ENCODE measurements at places on chromosomes 5 and 9.

GRCh38 chr9:96551403-96551802 is 68.2 kb downstream of the CDC14B start:
- no peak for DNase-seq

DNA sequence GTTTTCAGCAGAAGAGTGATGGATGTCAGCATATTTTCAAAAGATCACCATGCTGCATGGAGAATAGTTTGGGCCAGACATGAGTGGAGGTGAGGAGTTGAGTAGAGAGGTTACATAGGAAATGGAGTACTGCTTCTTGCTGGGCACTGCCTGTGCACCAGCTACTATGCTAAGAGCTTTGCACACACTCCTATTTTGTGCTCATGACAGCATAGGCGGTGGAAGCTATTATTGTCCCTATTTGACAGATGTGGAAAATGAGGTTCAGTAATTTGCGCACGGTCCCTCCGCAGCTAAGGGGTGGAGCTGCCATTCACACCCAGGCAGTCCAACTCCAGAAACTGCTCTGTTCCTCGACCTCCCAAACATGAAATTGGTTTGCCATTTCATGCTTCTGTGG is 67.8 kb downstream of the ENTREP1 start:
- DNase-seq = no peak

DNA sequence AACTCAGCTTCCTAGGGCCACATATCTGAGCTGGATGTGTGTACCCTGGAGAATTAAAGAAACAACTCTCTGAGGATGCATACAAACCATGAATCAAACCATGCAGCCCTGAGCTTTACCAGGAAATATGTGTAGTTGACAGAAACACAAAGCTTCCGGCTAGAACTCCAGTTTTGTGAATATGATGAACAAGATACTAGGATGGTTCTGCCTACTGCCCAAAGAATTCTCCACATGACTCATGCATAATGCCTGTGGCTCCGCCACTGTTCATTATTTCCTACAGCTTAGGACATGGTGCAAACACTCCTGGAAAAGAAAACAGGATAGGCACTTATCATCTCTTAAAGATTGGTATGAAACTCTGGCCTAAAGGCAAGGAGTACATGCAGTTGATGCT is 343.4 kb downstream of the DNAH5 start:
- peak; percentile 18 for DNase-seq

DNA sequence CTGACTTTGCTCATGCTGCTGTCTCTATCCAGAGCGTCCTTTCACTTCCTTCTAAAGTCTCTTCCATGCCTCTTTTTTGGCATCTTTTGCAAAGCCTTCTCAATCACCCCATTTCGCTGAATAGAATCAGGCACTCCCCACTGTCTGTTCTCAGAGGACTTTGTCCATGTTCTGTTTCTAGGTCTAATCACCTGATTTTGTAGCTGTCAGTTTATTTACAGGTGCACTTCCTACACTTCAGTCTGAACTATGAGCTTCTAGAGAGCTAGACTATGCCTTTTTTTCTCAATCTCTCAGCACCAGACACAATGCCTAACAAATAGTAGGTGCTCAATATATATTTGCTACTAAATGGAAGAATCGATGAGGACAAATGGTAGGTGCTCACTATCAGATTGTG is 29.9 kb downstream of the TLR4 start:
- no peak for DNase-seq

- DNase-seq = no peak
These were observed 638.0 kb downstream of the IRX1 start for GRCh38 chr5:4233671-4234070.

DNA sequence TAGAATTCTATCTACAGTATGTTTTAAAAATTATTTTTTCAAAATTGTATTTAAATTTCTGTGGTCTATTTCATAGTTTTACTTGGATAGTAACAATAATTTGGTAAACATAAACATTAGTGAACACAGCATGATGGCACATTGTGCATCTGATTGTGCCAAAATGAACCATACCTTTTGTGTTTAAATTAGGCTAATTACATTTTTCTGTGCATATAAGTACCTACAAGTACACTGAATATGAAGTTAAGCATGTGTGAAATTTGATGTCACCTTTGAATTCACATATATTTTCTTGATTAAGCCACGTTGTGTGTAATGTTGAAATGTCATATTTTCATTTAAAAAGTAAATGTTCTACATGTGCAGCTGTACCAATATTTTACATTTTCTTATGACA is 13.4 kb downstream of the PBX3 start:
- no peak for DNase-seq

DNA sequence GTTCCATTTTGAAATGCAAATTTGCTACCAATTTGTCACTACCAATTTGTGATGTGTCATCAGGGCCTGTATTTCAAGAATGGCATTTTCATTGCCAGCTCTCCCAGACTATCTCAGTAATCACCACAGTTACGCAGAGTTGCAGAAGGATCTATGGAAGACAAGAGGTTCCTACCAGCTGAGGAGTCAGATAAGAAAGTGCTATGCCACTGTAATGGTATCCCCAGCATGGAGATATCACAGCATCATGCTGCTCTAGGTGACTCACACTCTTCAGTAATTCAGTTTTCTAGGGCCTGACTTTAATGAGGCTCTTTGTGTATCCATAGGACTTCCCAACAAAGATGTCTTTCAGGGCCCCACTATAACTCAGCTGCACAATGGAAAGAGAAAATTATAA is 490.3 kb downstream of the ARHGEF28 start:
- no peak for DNase-seq

GRCh38 chr5:132767150-132767549 is 9.9 kb downstream of the SEPTIN8 start:
- no peak for DNase-seq

GRCh38 chr9:134553061-134553891 is 88.3 kb upstream of the COL5A1 start:
- DNase-seq = no peak

GRCh38 chr9:19470567-19470966 is 61.8 kb downstream of the ACER2 start:
- DNase-seq = no peak

DNA sequence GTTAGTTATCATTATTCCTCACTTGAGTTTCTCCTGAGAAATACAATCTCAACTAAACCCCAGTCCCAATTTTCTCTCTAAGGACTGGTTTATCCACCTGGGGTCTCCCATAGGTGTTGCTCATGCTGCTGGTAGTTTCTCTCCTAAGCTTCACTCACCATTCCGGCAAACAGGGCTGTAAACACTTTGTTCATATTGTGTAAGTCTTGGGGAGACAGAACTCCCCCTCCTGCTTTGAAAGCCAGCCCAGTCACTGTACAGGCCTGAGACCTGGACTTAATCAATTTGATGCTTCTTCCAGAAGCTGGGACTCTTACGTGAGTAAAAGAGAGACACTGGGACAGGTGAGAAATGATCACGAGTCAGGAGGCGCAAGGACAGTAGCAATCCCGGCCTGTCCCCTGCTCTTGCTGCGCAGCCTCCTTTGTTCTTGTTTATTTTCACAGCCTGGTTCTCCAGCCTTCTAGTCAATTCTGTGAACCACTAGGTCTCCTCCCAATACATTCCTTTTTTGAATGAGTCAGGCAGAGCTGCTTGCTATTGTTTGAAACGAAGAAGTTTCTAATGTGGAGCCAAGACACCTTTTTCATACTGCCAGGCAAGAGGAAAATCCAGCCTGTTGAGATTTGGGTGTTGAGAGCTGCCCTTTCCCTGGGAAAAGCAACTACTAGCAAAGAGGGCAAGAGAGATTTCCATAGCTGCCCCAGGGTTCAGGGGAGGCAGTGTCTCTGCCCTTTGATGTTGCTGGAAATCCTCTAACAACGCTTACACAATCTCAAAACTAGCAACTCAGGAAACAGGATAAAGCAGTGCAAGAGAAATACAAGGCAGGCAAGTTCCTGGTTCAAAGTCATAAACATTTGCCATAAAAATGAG is 9.2 kb upstream of the SHROOM1 start:
- peak; percentile 50 for DNase-seq

- no peak for DNase-seq
These were observed at the start of gene ADAMTSL2 for GRCh38 chr9:133534346-133535291. Gene ADAMTSL2 (plus strand): TSS chr9:133534704. CDS start chr9:133536713, 2,009 bp downstream.

GRCh38 chr5:141492168-141492885 is 3.4 kb downstream of the PCDHGC5 start:
- no peak for DNase-seq

- no peak for DNase-seq
These were observed 1683.2 kb downstream of the MAT2B start for GRCh38 chr5:165188556-165189175.

GRCh38 chr9:36738318-36738976 is 165.8 kb downstream of the MELK start:
- DNase-seq = peak; percentile 7

- no peak for DNase-seq
These were observed 20.5 kb downstream of the ELP1 start for GRCh38 chr9:108913391-108913790.

GRCh38 chr5:37867654-37868053 is 27.8 kb upstream of the GDNF start:
- DNase-seq = no peak

DNA sequence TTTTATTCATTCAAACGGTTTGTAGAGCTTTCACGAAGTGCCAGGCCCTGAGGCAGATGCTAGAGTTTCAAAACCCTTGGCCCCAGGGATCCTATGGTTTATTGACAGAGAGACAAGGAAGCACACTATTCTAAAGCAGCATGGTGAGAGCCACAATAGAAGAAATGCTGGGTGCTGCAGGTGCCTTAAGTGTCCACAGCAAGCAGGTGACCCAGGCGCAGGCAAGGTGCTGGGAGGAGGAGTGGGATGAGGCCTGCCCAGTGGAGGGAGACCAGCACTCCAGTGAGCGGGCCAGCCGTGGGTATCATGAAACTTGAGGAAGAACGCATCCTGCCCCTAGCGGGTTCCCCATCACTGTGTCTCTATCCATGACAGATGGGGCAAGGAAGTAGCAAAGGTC is 71.0 kb downstream of the OSMR start:
- DNase-seq = no peak

GRCh38 chr9:122986010-122986409 is 45.2 kb downstream of the RABGAP1 start:
- DNase-seq = no peak

DNA sequence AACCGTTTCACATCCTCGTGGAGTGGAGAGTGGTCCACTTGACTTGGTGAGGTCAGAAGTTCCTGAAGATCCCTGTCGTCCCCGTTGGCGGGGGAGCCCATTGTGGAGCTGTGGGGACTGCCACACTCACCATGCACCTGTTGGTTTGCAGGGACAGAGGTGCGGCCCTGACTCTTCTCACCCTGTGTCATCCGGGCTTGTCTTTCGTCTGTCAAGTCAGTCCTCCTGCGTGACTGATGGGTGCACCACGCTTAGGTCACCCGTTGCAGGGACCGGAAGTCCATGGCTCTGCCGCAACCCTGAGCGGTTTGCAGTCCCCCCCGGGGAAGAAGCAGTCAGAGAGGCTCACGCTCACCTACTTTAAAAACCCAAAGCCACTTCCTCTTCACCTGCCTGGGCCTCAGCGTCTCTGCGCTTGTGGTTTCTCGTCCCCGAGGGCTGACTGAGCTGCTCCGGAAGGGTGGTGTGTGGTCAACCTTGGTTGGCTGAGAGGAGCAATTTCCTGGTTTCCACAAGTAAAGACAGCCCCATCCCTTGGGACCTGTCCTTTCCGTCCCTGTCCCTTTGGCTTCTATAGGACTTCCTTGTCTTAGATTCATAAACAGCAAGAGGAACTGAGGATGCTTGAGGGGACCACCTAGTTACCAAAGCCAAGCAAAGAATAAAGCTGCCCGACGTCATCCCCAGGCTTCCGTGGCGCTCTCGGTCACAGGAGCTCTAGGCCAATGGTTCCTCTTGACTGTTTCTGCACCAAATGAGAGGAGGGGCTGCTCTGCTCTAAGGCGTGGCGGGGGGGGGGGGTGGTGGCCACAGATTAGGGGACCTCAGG is 53.2 kb downstream of the USP20 start:
- no peak for DNase-seq

DNA sequence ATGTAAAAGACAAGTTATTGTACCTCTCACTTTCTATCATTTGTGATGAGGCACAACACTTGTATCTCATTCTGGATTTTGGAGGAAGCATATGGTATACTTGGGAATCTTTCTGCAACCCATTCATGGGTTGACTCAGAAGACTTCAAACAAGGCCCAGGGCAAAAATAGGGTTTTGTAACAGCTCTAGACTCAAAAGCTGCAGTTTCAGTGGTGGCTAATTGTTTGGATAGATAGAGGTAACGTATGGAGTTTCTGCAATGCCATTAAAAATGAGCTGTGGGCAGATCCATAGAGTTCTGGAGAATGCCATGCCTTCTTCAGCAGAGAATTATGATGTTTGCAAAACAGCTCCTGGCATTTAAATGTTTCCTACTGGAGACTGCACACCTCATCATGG is 279.6 kb upstream of the VLDLR start:
- no peak for DNase-seq

- DNase-seq = no peak
These were observed 317.6 kb downstream of the IRX1 start for GRCh38 chr5:3913279-3913678.

GRCh38 chr5:140190872-140191218 is 15.9 kb downstream of the CYSTM1 start:
- no peak for DNase-seq

DNA sequence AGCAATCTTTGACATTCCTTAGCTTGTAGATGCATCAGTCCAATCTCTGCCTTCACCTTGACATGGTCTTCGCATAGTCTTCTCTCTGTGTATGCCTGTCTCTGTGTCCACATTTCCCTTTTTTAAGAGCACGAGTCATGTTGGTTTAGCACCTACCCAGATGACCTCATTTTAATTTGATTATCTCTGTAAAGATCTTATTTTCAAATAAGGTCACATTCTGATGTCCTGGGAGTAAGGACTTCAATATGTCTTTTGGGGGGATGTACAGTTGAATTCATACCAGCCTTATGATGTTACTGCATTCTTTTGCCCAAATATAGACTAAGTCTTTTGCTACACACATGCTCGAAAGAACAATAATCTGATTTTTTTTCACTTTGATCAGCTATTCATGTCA is 6.9 kb downstream of the KCTD16 start:
- DNase-seq = no peak

- DNase-seq = no peak
These were observed 436.7 kb downstream of the ZSWIM6 start for GRCh38 chr5:61768692-61769281.

- DNase-seq = no peak
These were observed 102.0 kb upstream of the NREP start for GRCh38 chr5:111859031-111859430.

DNA sequence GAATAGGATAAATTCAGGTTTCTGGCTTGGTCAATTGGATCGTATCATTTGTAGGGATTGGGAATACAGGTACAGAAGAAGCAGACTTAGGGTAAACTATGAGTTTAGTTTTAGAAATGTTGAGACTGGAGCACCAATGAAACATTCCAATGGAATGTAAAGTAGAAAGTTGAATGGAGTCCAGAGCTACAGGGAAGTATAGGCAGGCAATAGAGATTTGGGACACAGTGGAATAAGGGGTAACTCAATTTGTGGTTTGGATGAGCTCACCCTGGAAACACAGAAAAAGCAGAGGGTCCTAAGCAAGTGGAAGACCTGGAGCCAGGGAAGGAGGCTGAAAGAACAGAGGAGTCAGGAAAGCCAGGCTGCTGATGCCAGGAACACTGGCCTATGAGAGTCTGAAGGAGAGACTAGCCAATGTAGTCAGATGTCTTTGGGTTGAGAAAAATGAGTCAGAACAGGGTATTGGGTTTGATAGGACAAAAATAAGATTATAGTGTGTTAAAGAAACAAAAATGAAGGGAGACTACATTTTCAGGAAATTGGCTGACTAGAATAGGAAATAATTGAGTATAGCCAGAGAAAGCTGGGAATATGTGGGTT is 72.8 kb downstream of the STARD4 start:
- DNase-seq = no peak
